ENCODE measurements at places on chromosomes 6 and 20.
A peak's percentile ranks its signal among the peaks of the same experiment; 100 is the strongest.

DNA sequence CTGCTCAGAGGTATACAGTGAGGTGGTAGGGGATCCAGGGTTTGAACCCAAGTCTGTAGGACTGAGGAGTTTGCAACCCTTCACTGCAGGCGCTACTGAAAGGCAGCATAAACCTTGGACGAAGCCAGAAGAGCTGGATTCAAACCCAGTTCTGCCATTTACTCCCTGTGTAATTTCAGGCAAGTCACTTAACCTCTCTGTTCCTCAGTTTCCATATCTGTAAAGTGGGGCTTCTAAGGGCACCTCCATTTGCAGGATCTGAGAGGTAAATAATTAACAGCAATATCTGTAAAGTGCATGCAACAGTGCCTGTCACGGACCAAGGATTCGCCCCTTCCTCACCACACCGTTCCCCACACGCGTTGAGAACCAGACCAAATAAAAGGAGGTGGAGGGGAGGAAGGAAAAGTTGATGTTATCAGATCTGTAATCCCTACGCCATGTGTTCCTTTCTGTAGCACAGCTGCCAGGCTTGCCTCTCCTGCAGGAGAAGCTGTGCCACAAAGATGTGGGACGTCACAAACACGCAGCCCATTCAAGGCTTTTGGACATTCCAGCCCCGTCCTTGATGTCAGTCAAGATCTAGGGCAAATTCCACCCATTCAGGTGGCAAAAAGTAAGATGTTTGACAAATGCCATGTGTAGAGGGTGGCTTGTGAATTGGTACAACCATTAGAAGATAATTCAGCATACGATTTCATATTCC lies 9.8 kb downstream of the RIPOR3 start:
- no peak for DNase-seq

GRCh38 chr6:7546020-7546369 lies 4.5 kb downstream of the DSP start:
- DNase-seq: no peak

GRCh38 chr20:25418776-25419175 lies 11.3 kb downstream of the GINS1 start:
- DNase-seq: no peak

- peak; percentile 20 for DNase-seq
These were observed 801 bp downstream of the FBXL4 start for GRCh38 chr6:98946879-98947410.

- DNase-seq: no peak
These were observed 67.9 kb downstream of the ZHX3 start for GRCh38 chr20:41249411-41250281.

DNA sequence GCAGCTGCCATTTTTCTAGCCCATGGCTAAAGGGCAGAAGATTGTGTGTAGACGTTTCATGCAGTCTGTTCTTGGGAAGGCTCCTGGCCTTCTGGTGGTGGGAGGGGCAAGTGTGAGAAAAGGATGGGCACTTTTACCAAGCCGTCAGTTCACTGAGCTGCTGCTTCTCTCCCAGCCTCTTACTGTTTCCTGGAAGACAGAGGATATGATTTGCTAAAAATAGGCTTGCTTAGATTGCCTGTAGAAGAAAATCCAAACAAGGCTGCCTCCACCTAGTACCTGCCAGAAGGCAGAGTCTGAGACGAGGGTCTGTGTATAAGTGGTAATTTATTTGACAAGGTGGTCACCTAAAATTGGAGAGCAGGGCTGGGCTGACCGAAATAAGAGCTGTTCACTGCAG lies 7.5 kb downstream of the KIZ start:
- DNase-seq: no peak

DNA sequence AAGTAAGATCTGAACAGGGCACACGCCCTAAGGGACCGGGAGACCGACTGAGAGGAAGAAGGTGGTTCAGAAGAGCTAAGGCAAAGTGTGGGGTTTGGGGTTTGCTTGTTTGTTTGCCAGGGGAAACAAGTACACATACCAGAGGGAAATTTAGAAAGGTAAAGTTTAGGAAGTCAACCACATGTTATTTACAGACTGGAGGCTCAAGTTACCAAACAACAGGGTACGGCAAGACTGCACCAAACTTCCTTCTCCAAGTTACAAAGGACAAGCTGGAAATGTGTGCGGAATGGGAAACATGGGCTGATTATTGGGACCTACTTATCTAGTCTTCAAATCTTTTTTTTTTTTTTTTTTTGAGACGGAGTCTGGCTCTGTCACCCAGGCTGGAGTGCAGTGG lies 11.2 kb downstream of the PREP start:
- DNase-seq: no peak

- no peak for DNase-seq
These were observed 132.1 kb downstream of the CEBPB start for GRCh38 chr20:50322703-50323131.

- DNase-seq: no peak
These were observed 5.8 kb downstream of the TXNDC5 start for GRCh38 chr6:7904654-7905319.

- DNase-seq: no peak
These were observed 24.6 kb downstream of the USP45 start for GRCh38 chr6:99490608-99491007.

DNA sequence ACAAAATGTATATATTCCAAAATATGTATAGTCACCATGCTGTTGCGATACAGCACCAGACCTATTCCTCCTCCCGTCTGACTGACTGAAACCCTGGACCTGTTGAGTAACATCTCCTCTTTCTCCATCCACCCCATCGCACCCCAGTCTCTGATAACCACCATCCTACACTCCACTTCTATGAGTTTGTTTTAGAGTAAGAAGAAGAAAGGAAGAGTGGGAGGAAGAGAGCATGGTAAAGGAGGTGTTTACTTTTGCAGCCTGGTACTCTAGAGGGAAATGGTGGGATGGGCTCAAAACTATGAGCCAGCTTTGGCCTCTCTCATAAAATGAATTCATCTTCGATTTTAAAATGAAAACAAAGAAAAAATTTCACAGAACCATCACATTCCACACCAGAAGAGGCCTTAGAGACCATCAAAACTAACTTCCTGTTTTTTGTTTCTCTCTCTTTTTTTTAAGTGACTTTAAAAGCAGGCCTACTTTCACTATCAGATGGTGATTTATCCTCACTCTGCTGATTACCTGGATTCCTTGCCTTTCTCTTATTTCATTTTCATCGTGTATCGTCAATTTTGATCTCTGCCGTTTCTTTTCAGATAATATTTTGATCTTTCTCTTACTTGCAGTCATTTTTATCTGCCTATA lies 16.8 kb upstream of the FUCA2 start:
- DNase-seq: no peak

GRCh38 chr20:64146936-64147477 lies 17.2 kb upstream of the MYT1 start:
- no peak for DNase-seq

DNA sequence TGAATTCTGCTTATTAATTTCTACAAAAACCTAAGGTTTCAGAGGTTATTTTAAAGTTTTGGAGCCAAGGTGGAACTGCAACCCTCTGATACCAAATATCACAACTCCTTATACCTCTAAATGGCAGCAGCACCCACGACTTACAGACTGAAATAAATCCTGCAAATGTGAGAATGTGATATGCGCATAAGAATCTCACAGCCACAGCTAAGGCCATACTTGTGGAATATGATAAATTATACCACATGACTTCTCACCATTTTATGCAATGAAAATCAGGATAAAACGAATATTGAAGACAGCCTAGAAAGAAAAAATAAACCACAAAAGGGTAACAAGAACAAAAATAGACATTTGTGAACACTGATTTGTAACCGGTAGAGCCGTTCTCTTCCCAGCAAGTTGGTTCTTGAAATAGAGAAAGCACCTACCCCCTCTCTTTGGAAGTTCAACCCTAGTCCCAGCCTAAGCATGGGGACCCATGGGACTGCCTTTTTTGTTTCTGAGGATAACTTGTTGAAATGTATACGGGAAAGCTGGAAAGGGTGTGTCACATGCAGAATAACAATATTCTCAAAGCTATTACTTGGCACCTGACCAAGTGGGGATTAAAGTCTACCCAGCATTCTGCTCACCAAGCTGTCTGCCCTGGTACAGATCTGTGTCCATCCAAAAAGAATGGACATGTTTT lies 47.1 kb upstream of the MCM9 start:
- no peak for DNase-seq

All from NCI-H1436 (cell line).